ENCODE measurements at places on chromosomes 1 and 21. TPM values are rescaled to one million over a fixed set of nuclear protein-coding genes. Genes with fewer than 3 reads are reported as not detected.
A peak's percentile ranks its signal among the peaks of the same experiment; 100 is the strongest.

GRCh38 chr1:169196581-169196980, 90.1 kb downstream of the ATP1B1 start:
- no peak for DNase-seq

DNA sequence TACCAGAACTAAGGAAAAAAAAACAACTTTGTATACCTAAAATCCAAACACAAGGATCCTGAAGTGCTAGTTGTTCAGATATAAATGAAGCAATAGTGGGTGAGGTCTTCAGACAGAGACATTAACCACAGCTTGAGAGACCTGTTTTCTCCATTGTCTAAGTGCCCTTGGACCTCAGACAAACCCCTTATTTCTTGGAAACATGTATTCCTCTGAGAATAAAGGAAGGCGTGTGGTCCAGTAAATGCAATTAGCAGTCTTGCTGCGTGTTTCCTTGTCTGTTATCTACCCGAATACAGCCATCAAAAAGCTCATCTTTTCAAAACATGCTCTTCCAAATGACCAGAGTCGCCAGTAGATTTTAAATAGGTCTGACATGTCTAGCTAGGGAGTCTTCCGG, 291.1 kb upstream of the NFIA start:
- DNase-seq, result no peak

DNA sequence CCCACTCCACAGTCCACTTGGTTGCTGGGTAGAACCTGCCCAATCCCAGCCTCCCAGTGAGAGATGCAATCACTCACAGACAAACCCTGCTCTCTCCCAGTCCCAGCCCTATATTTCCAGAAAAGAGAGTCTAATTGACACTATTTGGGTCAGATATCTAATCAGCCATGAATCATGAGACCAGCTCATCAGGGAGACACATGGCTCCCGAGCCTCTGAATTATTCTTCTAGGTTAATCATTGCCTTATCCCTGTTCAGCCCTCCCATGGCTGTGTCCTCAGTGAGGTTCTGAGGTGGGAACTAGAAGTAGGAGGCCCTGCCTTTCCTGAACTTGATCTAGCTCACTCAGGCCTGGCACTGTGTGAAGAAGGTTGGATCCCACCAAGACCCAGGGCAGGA, 49.9 kb upstream of the ZC3H12A start:
- DNase-seq, result no peak

DNA sequence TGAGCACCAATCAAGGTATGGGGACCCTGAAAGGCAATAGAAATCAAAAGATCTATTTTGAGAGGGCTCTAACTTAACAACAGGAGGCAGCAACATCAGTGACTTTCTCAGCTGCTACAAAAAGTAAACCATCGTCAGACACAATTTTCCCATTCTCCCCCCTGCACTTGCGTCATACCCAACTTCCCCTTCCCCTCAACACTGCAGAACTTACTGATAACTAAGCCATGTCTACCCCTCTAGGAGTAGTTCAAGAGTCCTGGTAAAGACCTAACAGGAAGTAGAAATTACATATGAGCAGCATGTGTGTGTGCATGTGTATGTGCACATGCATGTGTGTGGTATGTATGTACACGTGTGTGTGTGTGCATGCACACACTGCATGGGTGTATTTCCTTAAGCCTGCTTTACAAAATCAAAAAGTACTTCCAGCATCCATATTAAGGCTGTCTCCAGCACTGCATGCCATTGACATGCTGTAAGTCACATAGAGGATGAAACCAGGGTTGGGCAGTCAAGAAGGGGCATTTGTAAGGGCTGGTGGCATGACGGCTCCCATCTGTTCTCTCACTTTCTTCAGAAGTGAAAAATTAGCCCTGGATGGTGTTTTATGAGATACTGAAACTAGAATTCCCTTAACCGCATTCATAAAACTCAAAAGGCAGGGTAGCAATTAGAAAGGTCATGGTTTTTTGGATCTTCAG, 460.1 kb upstream of the RUNX1 start:
- DNase-seq, result no peak

- DNase-seq, result no peak
These were observed 132.4 kb downstream of the MAP3K21 start for GRCh38 chr1:233459968-233460367.

- no peak for DNase-seq
These were observed 479 bp upstream of the SNX7 start for GRCh38 chr1:98660940-98661543.

GRCh38 chr1:86064899-86065298, 91.7 kb downstream of the COL24A1 start:
- no peak for DNase-seq

- no peak for DNase-seq
These were observed 10.9 kb downstream of the DOP1B start for GRCh38 chr21:36167541-36167940.

DNA sequence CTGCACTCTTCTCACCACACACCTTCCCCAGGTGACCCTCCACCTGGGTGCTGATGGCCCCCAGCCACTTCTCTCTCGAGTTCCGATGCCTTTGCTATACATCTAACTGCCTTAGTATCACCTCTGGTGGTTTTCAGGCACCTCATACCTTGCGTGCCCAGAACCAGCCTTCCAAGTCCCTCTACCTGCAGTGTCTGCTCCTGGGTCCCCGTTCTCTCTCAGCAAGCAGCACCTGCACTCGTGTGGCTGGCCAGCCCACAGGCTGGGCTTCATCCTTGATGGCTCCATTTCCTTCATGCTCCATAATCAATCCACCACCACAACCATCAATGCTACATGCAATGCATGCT, 49.2 kb upstream of the EDN2 start:
- peak; percentile 53 for DNase-seq

- peak; percentile 75 for DNase-seq
These were observed 87.7 kb downstream of the MAN1C1 start for GRCh38 chr1:25704267-25704691.

CLCNKA gene
- 0.39 TPM for total RNA-seq

KRTAP13-2 gene
- not detected for total RNA-seq

S100A6 gene
- total RNA-seq, result 1,184 TPM

CLEC20A gene
- total RNA-seq, result not detected

ATAD3C gene
- 0.51 TPM for total RNA-seq

CCDC17 gene
- 2.4 TPM for total RNA-seq

CELA3B gene
- total RNA-seq, result 0.90 TPM

RXRG gene
- total RNA-seq, result 1.4 TPM

PPIAL4G gene
- total RNA-seq, result not detected
